ENCODE measurements at places on chromosomes 5 and 9. TPM values are rescaled to one million over a fixed set of nuclear protein-coding genes. Genes with fewer than 3 reads are reported as not detected.

HIGD2A gene
- total RNA-seq = 162 TPM

- no peak for DNase-seq
Measured at GRCh38 chr9:131227959-131228460, 48.3 kb downstream of the FAM78A start.

TCF7 gene
- 24.0 TPM for total RNA-seq

DNA sequence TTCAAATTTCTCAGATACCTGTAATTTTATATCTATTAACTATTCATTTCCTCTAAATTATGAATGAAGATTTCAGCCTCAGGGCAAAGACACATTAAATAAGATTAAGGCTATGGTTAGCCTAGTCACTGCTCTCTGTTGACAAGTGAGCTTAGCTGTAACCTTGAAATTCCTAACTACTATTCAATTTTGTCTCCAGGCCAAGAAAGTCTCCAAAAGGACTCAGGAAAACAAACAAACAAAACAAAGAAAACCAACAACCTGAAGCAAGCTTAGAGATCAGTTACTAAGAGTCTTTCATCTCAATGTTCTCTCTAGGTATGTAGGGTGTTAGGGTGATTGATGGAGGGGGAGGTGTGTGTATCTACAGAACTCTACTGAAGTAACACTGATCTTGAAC is 9.6 kb upstream of the CTNNAL1 start:
- no peak for DNase-seq

FNIP1 gene
- 48.3 TPM for total RNA-seq

FBP1 gene
- 0.36 TPM for total RNA-seq

GRCh38 chr9:71916834-71917534 is 5.5 kb downstream of the C9orf85 start:
- DNase-seq = no peak

- no peak for DNase-seq
Measured at GRCh38 chr9:27348785-27349697, 52.1 kb upstream of the EQTN start.

DNA sequence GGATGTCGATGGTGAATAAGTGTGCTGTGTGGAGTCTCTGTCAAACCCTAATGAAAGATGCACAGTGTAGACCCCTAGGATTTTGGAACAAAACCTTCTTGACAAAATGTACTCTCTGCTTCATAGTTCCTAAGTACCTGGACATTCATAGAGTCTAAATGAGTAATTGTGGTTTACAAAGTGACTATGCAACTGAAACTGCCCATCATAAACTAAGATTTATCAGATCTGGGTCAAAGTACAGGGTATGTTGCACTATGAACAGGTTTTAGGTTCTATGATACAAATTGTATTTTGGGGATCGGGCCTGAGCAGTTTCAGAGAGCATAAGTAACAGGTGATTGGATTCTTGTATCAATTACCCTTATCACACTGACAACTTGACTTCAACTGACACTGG is 79.4 kb downstream of the LURAP1L start:
- no peak for DNase-seq

GRCh38 chr9:20065796-20066700 is 277.2 kb upstream of the SLC24A2 start:
- DNase-seq = no peak

SV2C gene
- not detected for total RNA-seq

SLC34A1 gene
- total RNA-seq = not detected

DNA sequence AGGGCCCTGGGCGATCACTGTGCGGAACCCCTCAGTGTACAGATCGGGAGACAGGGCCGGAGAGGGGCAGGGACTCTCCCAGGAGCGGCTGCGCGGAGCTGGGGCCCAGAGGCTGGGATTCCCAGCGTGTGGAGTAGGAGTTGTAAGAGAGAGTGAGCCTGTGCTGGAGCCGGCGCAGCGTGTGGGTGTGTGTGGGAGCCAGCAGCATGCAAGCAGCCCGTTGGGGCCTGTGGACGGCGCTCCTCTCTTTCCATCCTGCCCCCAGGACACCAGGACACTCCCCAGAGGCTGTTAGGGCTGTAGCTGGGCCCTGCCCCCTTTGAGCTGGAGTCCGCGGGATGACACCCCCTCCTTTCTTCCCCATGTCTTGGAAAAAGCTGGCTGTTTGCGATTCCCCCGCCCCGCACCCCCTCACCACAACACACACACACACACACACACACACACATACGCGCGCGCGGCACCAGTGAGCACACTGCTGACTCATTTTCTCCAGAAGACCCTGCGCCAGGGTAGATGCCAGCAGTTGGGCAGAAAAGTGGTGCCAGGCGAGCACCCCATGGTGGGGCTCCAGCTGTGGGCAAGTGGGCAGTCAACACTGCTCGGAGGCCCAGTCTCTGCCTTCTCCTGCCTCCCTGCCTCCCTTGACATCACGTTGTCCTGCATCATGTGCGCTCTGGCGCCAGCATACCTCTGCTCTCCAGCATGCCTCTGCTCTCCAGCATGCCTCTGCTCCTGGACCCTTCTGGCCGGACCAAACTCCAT is 1.5 kb downstream of the COL27A1 start:
- DNase-seq = no peak

GRCh38 chr9:113011911-113012381 is at the start of gene ZNF883:
ZNF883 (minus strand) TSS chr9:113012192.
- no peak for DNase-seq

ANKRD18A gene
- total RNA-seq = 9.6 TPM

DNA sequence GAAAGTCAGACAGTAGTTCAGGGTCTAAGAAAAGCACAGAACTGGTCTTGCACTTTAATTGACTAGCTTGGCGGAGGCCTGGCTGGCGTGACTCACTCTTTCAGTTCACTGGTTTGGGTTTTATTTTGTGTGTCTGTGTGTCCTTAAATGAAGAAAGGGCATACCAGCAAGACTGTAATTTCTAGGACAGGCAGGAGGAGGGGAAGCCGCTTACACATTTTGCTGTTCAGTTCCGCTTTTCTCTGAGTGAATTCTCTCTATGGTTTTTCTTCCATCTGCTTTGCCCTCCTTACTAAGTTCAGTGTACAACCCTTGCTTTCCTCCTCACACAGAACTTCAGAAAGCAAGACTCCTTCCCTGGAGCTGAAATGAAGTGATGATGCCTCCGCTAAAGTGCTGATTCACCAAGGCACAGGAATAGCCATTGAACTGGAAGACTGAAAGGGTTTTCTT is 150.8 kb downstream of the MEF2C start:
- no peak for DNase-seq

DNA sequence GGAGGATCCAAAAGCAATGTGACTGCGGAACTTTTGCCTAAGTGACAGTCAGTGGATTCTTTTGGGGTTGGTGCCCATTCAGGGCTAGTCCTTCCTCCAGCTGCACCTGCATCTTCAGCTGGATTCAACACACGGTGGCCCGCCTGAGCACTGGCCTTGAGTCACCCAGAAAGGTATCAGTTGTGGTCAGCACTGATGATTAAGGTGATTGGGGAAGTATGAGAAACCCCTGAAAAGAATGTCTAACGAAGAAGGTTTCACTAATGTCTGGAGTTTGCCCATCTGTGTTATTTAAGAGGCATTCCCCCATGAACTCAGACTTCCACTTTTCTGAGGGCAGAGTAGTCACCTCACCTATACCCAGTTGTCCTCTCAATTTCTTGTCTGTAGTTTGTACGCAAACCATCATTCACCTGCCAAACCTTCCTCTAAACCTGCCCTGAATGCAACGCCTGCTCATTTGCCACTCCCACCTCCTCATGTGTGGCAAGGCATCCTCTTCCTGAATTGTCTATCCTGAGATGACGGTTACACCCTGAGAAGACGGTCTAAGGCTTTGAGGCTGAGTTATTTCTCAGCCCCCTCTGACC is 27.2 kb downstream of the CSF2 start:
- DNase-seq = no peak

HOMER1 gene
- total RNA-seq = 19.6 TPM

KCNMB1 gene
- not detected for total RNA-seq

GRCh38 chr5:55597014-55597981 is 62.5 kb upstream of the PLPP1 start:
- DNase-seq = no peak

GRCh38 chr9:115015018-115015635 is 84.7 kb upstream of the TNFSF8 start:
- no peak for DNase-seq

DNA sequence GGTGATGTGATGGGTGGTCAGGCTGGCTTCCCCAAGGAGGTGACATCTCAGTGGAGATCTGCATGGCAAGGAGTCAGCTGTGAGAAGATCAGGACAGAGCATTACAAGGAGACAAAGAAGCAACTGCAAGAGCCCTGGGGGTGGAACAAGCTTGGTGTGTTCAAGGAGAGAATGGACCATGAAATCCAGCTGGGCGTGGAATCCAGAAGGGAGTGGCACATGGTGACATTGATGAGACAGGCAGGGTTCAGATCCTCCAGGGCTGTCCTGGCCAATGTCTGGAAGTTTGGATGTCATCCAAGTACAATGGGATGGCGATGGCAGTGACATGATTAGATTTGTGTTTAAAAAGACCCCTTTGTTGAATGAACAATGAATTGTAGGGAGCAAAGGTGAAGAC is 175.6 kb downstream of the MACROH2A1 start:
- DNase-seq = no peak

DNA sequence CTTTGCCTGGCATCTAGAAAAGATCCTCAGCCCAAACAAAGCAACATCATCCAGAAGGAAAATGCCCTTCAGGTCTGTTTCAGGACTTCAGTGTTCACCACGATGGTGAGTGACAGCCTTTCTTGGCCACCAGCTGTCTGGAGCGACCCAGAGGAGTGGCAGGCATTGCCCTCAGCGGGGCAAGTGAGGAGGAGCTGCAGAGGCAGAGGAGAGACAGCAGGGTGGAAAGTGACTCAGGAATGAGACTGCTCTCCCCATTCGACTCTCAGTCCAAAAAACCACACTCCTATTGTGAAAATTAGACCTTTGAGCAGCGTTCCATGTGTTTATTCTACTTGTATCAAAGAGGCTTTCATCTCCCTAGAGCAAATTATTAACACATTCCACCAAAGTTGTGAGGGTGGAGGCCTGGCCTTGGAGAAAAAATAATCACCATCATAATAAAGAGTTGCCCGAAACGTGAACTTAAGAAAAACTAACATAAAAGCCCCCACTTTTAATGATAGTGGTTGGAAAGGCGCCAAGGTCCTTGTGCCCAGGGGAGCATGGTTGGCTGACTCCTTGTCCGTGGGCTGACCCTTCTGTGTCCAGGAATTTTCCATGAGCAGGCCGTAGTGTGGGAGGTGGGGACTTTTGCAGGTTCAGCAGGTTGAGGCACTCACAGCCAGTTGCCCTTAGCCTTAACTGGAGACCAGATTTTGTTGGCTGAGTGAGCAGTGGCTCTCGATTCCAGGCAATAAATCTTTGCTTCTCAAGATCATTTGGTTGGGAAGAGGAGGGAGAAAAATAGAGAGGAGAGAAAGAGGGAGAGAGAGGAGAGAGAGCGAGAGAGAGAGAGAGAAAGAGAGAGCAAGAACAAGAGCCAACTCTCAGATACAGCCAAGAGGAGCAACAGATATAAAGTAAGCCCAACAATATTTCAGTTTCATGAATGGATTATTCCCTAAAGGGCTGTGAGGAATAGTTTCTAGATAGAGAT is 125.9 kb upstream of the ANKRD55 start:
- DNase-seq = no peak

RNF38 gene
- 78.0 TPM for total RNA-seq

NPR3 gene
- 0.10 TPM for total RNA-seq

DNA sequence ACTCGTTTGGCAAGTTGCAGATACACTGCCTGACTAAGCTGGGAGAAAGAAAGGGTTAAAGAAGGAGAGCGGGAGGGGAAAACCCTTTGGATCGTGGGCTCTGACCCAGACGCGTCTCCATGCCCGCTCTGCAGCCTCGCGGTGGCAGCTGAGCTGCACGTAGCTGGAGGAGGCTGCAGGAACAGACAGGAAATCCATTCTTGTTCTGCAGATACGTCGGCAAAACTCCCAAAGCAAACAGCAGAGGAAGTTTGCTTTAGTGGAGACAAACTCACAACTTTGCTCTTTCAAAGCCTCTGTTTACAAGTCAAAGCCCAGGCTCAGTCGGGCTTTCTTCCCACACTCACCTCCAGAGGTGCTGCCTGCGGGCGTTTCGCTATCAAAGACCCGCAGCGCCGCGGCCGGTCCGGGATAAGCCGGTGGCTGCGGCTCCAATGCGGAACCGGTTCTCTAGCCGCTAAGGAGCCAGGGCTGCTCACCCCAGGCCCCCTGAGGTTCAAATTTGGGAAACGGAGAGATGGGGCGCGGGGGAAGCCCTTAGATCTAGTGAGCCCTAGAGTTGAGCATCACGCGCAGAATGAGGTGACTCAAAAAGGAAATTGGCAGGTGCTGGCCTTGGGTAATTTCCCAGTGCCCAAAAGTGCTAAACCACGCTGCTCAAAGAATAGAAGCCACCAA is 60.7 kb downstream of the MAT2B start:
- no peak for DNase-seq

COQ4 gene
- total RNA-seq = 19.1 TPM

DNA sequence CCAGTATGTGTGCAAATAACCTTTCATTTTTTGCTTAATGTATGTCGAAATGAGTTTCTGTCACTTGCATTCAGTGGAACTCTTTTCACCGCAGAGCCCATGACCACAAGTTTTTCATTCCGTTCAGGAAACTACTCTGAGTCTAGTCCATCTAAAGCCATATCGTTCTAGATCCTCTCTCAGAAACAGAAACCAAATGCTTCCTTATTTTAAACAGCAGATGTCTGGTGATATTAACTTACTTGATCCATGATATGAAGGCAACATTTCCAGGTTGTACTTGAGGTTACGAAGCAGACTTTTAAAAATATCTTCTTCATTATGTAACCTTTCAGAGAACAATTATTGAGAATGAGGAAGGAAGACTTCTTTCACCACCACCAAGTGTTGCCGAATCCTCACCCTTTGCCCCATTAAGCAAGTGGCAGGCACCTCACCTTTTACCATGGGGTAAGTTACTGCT is 72.4 kb upstream of the GNAQ start:
- no peak for DNase-seq

- peak; percentile 15 for DNase-seq
Measured at GRCh38 chr9:73683862-73684591, 532.4 kb downstream of the ANXA1 start.

GRCh38 chr9:135602789-135603481 is 36.4 kb downstream of the GLT6D1 start:
- peak; percentile 45 for DNase-seq

GRCh38 chr5:144370273-144370672 is 199.6 kb downstream of the KCTD16 start:
- DNase-seq = no peak

SKP2 gene
- 21.5 TPM for total RNA-seq

DNA sequence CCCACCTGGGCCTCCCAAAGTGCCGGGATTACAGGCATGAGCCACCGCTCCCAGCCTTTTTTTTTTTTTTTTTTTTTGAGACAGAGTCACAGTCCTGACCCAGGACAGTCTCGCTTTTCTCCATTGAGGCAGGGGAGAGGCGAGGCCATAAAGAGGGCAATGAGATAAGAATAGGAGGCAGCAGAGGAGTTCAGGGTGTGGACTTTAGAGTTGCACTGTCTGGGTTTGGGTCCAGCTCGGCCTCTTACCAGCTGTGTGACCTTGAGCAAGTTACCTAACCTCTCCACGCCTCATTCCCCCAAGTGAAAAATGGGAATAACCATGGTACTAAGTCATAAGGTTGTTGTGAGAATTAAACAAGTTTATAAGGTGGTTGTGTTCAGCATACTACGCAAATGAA is 24.6 kb upstream of the ANKH start:
- DNase-seq = no peak

GRCh38 chr9:87615547-87616148 is 110.3 kb upstream of the CTSL start:
- DNase-seq = no peak

CEMIP2 gene
- total RNA-seq = 14.8 TPM
